ENCODE measurements at places on chromosomes 3 and 15.
A peak's percentile ranks its signal among the peaks of the same experiment; 100 is the strongest.

DNA sequence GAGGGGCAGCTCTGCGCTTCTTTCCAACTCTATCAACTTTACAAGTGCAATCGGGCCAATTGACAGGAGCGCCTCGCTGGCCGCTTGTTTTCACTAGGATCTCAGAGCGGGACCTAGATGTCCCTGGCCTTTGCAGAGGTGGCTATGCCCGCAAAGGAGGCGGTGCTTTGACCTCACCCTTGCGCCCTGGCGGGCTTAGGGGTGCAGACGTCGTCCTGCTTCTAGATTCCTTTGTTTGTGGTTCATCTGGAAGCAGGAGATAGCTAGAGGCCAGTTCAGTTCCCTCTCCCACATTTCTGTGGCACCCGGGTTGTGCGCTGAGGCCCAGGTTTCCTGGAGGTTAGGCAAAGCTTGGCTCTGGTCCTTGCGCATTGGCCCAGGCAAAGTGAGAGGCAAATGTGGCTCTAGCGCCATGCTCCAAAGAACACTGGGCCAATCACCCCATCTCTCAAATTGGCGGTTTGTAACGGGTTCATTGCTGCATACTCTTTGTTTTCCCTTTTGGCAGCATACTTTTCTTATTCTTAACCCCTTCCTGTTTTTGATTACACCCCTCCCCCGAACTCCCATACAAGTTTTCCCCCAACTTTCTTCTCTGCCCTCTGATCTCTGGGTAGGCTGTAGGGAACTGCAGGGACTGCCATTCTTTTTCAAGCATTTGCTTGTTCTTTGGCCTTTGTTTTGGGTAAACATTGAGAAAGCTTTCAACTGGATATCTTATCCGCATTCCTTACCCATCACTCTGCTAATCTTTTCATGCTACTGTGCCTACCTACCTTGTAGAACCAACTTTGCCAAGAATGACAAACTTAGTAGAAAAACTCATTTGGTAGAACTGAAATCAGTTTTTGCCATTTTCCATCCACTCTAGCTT, 1.4 kb downstream of the PPM1L start:
- peak; percentile 34 for DNase-seq

GRCh38 chr15:99930696-99931095, 197.5 kb upstream of the LYSMD4 start:
- DNase-seq: no peak

DNA sequence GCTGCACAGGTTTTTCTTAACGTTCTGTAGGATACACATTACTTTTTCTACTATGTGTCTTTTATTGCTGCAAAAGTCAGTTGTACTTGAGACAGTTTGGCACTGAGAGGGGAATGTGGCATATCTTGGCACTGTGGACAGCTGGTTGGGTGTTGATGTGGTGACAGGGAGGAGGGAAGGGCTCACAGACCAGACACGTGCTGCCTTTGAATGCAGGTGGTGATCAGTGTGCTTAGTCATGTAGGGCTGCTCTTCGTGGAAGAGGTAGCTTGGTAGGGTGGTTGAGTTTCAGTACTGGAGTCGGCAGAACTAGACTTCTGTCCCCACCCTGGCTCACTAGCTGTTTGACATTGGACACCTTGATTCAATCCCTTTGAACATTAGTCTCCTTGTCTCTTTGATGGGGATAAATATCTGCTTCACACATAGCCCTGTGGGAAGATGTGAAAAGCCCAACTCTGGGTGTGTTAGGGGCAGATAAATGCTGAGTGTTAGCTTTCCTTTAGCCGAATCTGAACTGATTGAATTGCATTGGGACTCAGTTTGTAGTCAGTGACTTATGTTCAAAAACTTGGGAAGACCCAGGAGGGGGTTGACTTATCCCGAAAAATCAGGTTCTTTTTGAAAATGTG, 108.4 kb downstream of the PTPRG start:
- peak; percentile 84 for DNase-seq

- no peak for DNase-seq
Observed at GRCh38 chr3:7934362-7934761, 567.3 kb upstream of the LMCD1 start.

GRCh38 chr15:57118013-57118799, 199.8 kb downstream of the TCF12 start:
- DNase-seq: no peak

GRCh38 chr15:71807691-71808091, 2.7 kb upstream of the NR2E3 start:
- DNase-seq: no peak

- no peak for DNase-seq
Observed at GRCh38 chr3:20236603-20237002, 50.6 kb upstream of the SGO1 start.

DNA sequence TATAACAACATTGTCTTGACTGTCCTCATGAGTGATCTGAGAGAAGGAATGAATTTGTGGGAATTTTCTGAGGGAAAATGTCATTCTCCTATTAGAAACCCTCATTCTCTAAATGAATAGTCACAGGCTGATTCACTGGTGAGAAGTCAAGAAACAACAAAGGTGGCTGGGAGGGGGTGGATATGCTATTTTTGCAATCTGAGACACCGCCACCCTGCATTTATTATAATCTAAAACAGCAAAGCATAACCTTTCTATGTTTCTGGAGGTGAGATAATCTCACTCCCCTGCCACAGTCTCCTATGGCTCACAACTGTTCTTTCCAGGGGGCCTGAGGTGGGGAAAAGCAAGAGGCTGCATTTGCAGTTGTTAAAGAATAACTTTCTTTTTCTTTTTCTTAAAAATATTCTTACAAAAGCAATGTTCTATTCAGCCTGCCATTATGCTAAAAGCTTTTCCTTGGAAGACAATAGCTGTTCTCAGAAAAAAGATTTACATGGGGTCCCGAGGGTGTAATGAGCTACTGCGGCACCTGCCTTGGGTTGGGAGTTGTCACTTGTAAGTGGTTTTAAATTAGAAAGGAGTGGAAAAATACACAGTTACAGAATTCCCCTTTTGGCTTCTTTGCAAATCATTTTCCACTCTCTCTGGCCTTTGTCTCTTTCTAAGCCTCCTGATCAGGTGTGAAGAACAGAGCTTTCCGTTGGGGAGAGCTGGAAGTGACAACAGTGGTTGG, 220.9 kb downstream of the AGBL1 start:
- no peak for DNase-seq
